ENCODE measurements at places on chromosomes 7 and 10. TPM values are rescaled to one million over a fixed set of nuclear protein-coding genes. Genes with fewer than 3 reads are reported as not detected.
A peak's percentile ranks its signal among the peaks of the same experiment; 100 is the strongest.

GRCh38 chr7:120360918-120361317 lies 87.9 kb downstream of the KCND2 start:
- DNase-seq, result no peak

Gene OR2A7
- 2.5 TPM for polyA plus RNA-seq

DNA sequence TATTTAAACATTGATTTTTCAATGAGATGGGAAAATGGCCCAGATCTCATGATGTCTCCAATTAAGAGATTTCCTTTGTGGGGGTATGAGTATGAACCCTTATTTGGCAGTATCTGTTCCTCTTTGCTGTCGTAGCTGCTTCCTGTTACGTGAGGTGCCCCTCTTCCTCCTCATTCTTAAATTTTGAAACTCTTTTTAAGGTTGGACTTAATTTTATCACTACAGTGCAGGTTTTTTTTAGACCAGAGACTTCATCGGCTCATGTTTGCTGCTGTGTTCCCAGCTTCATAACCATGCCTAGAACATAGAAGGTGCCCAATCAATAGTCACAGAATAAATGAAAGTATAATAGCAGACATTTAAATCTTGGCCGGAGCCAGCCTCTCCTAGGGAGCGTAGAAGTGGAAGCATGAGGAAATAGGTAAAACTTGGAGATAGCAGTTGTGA lies 2.4 kb downstream of the MIOS start:
- DNase-seq, result no peak

Gene UCMA
- not detected for polyA plus RNA-seq

GRCh38 chr10:110694263-110694662 lies 50.1 kb downstream of the RBM20 start:
- DNase-seq, result no peak

GRCh38 chr7:74012842-74013249 lies 15.1 kb upstream of the ELN start:
- DNase-seq, result peak; percentile 32

- DNase-seq, result no peak
Observed at GRCh38 chr7:103076764-103077163, 1.8 kb downstream of the ARMC10 start.

DNA sequence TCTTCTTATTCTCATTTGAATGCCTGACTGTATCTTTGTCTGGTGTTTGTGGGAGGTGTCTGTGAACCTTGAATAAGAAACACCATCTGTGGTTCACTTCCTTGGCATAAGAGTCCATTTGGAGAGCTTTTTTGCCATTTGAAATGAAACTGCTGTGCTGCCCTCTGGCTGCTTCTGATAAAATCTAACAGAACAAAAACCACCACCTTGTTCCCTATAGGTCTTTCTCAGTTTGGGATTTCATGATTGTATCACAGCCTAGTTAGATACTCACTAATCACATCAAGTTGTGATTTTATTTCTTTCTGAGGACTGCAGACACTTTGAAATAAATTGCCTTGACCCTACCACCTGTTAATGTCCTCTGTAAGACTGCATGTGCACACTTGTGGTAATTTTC lies 102.7 kb upstream of the FAM13C start:
- no peak for DNase-seq

Gene BMPER
- 0.07 TPM for polyA plus RNA-seq

Gene GRM3
- polyA plus RNA-seq, result not detected

Gene UPK3B
- polyA plus RNA-seq, result 4.2 TPM

- no peak for DNase-seq
Observed at GRCh38 chr7:140982508-140982907, 32.2 kb downstream of the MRPS33 start.

DNA sequence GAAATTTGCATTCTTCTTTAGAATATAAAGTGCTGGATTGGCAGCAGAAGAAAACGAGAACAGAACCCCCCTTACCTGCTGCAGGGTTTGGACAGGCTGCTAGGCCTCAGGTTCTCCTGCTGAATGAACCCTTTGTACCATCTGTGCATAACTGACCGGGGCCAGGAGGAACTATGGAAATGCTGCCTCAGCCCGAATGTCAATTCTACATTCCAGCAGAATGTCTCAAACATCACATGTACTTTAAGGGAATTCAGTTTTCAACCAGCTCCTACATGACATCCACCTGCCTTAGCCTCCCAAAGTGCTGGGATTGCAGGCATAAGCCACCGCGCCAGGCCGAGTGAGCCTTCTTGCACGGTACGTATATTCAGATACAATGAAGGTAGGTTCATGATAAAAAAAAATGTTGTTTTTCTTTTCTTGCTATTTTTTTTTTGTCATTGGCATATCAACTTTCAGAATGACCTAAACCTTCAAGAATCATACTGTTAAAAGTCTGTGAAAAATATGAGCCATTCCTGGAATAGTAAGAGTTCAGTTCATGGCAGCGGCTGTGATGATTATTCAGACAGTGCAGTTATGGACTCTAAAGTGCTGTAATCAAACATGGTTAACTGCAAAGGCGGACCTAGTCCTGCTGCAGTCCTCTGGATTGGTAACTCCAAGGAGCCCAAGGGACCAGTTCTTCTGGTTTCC lies 84.4 kb upstream of the TNS3 start:
- no peak for DNase-seq

GRCh38 chr7:72919256-72919775 lies 5.6 kb upstream of the POM121 start:
- DNase-seq, result no peak

DNA sequence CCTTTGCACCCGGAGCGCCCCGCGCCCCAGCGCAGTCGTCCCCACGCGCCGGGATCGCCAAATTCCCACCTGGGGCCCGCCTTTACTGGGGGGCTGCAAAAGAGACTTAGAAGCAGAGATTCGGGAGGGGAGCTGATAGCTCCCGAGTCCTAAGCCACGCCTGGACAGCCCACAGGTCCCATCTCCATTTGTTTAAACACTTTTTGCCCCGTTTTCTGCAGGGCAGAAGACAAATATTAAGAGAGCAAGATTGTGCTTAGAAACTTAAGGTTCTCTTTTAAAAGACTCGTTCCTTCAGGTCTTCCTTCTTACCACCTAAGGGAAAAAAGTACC lies 299.1 kb upstream of the NFE2L3 start:
- no peak for DNase-seq

Gene SLIT1
- not detected for polyA plus RNA-seq

Gene SPDYE9
- polyA plus RNA-seq, result not detected

DNA sequence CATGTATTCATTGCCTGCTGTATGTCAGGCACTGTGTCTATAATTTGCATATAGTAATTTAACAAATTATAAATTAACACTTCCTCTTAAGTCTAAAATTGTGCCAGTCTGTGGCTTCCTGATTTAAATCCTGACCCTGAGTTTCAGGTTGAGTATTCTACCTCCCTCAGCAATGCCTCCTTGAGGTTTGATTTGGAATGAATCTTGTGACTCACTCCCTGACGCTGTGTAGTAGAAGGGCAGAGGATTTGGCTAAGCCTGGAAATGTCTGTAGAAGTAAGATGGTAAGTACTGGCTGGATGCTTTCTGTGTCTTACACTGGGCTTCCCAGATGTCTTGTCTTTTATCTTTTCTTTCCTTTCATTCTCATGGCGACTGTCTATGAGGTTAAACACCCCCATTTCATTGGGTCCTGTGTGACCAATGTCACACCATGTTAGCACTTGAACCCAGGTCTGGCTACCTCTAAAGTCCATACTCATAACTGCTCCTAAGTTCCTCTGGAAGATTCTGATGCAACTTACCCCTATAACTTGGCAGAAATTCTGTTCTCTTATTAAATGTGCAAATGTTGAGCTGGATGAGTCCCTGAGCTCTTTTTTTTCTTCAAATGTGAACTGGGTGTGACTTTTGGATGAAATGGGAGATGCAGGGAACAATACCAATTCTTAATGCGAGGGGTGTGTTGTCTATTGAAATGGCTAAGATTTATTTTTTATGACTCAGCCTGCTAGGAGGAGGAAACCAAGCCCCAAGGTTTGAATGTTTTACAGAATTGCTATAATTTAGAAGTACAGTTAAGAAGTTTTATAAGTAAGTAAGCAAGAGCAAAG lies 48.5 kb downstream of the PLCE1 start:
- DNase-seq, result peak; percentile 18

Measured in foreskin keratinocyte (primary cell).